ENCODE measurements at places on chromosomes 2 and 18. TPM values are rescaled to one million over a fixed set of nuclear protein-coding genes. Genes with fewer than 3 reads are reported as not detected.

Gene DGUOK
- total RNA-seq: 13.2 TPM

Gene ALPG
- not detected for total RNA-seq

Gene QPCT
- total RNA-seq: 3.4 TPM

Gene GAD1
- total RNA-seq: not detected

Gene PLEK
- total RNA-seq: 3.0 TPM

Gene KCNIP3
- 2.9 TPM for total RNA-seq

Gene KCNK3
- 10.5 TPM for total RNA-seq

Gene CNTNAP5
- 0.26 TPM for total RNA-seq

Gene LYG2
- total RNA-seq: not detected

Gene NEUROD1
- total RNA-seq: 2.6 TPM

Gene NLRC4
- 0.26 TPM for total RNA-seq

Gene FZD7
- total RNA-seq: 2.9 TPM

Gene CELF4
- total RNA-seq: 3.3 TPM

Gene GALR1
- not detected for total RNA-seq

Gene INHA
- 0.66 TPM for total RNA-seq

Gene MRPL33
- 92.0 TPM for total RNA-seq

Gene UGT1A9
- not detected for total RNA-seq

Gene ALK
- under 0.01 TPM for total RNA-seq

Gene TMEM200C
- 0.78 TPM for total RNA-seq

Gene LCT
- not detected for total RNA-seq

Gene REG3A
- total RNA-seq: 831 TPM

Gene AFF3
- total RNA-seq: 0.52 TPM

Gene GREB1L
- total RNA-seq: 3.0 TPM

Gene VWA3B
- total RNA-seq: 0.78 TPM

Gene NETO1
- not detected for total RNA-seq

Gene LDLRAD4
- 35.9 TPM for total RNA-seq
